Glutamatergic neuron (in vitro differentiated cells): ENCODE measurements at places on chromosomes 3 and 15. TPM values are rescaled to one million over a fixed set of nuclear protein-coding genes. Genes with fewer than 3 reads are reported as not detected.

DNA sequence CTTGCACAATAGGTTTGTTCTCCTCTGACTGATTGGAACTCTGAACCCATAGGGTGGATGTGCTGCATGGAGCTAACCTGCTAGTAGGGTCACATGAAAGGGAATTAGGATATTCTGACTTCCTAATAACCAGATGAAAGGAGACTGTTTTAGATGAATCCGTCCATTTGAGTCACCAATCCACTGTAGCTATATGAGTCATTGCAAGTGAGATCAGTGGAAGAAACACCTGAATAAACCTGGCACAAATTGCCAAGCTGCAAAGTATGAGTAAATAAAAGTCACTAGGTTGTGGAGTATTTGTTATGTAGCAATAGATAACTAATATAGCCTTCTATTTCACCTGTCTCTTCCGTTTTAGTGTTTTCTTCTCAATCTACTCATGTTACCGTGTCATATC is 584.4 kb downstream of the PDCD6IP start:
- no peak for DNase-seq

DNA sequence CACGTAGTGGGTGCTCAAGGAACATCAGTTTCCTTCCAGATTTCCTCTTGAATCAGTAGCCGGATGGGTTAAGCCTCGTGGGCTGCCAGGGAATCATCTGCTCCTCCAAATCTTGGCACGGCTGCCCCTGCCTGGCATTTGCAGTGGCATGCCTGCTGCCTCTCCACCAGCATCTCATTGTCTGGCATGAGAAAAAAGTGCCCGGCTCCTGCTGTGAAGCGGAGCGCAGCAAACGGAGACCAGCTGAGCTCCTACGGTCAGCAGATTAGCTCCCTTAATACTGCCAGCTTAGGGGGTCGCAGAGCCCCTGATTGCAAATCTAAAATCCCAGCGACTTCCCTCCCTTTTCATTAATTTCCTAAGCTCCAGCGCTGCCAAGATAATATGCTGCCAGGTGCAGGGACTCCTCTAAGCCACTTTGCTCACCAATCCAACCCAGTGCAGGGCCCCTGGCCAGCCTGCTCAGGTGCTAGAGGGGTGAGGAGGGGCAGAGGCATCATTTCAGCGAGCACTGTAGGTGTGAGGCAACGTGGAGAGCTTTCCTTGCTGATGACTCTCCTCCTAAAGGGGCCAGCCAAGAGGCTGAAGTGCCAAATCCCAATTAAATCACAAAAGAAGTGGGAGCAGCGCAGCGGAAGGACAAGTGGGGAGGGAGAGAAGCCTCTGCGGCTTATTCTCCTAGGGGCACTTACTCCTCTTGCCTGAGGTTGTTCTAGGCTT is 49.6 kb upstream of the ST8SIA2 start:
- DNase-seq = no peak

- no peak for DNase-seq
Observed at GRCh38 chr3:36892457-36893136, 52.3 kb downstream of the TRANK1 start.

DNA sequence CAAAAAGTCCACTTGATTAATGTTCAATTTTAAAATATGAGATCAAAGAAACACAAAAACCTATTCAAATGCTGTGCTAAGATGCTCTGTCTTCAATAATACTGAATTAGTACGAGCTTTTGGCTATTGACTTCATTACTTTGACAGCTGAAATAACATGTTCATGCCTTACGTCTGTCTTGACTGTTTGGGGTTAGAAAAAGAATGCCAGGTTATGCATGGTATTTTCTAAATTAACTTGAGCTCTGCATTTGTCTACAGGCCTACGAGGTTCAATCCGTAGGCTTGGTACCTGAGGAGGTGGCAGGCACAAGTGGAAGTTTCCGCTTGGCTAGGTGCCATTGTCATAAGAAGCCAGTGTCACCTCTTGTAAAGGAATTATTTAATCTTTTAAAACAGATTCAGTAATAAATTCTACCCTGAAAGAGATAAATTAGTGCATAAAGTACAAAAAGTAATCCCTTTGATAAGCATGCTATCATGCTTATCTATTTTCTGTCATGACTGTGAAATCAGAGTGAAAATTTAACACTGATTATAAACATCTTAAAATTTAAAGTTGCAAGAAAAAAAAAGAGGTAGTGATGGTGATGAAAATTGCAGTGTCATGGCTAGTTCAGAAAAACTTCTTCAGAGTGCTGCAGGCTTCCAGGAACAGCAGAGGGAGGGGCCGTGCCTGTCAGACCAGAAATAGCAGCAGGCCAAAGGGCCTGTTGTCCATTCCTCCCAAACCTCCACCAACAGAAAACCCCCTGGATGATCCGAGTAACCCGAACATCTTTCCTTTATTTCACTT is 115.7 kb downstream of the ARRDC4 start:
- DNase-seq = no peak

DNA sequence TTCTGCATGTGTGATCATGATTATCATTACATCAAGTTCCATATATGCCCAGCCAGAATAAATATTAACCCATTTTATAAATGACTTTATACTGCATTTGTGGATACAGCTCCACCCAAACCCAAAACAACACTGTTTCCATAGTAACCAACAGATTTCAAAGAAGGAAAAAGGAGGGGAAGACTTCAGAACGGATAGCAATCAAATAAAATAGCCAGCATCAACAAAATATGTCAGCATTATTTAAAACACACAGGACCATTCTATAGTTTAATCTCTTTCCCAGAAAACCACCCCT is 114.4 kb downstream of the FOXP1 start:
- DNase-seq = no peak

DNA sequence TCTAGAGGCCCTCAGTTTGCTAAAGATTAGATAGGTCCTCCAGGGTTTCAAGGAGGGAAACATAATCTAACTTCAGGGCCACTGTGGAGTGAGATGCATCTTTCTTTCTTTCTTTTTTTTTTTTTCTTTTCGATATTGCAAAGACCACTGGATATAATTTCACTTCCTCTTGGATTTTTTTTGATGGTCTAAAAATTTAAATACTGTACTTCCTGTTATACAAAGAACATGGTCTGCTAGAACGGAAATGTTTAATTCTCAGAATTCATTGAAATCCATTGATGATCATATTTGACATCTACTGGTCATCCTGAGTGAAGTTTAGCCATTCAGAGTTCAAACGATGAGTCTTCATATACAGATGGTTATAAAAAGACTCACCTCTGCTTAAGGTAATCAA is 808.8 kb upstream of the LMCD1 start:
- no peak for DNase-seq

DNA sequence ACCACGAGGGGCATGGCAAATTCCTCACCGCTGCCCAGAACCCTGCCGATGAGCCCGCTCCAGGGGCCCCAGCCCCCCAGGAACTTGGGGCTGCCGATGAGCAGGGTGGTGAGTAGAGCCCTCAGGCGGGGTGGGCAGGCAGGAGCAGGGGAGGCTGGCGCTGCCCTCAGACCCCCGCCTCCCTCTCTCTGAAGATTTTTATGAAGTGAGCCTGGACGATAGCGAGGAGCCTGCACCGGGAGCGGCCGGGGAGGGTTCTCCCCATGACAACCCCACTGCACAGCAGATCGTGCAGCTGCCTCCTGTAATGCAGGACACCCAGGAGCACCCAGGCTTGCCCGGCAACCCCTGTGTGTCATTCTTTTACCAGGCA is 56.7 kb upstream of the UBE2Q2 start:
- DNase-seq = no peak

Gene NUDT16
- 51.1 TPM for total RNA-seq

DNA sequence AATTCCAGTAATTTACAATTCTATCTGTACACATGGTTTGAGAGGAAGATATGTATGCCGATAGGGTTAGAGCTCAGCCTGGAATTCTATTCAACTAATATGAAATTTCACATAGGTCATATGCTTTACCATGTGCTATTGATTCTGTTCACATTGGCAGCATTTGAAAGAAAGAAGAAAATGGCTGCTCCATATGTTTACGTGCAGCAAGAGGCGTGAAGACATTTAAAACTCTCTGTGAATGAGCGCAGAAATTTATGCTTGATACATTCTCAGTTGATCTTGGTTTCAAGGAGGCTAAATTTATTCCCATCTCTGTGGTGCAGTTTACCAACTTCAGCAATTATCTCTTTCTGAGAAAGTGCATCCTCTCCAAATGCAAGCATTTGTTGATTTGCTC is 478.9 kb downstream of the CNTN4 start:
- no peak for DNase-seq

Gene PTPN23
- 71.0 TPM for total RNA-seq

GRCh38 chr3:52253314-52254304 is 8.1 kb downstream of the PPM1M start:
- DNase-seq = no peak

- no peak for DNase-seq
Observed at GRCh38 chr15:45892182-45892581, 257.4 kb downstream of the SQOR start.

Gene GJD2
- total RNA-seq = 3.3 TPM

DNA sequence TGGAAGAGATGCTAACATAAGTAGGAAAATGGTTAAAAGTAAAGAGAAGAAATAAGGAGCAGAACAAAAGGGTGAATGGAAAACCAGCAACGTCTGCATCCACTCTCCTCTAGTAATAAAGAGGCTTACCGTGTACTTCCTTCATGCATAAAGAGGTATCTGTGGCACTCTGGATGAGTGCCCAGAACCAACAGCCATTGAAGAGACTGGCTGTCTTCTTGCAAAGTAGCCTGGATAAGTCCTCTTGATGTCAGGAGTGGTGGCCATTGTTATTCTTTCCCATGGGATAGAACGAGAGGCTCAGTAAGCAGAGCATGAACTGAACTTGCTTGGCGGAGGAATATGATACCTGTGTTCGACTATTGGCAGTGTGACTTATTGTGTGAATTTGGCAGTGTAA is 186.2 kb upstream of the RASGRP1 start:
- no peak for DNase-seq

Gene KCNMB2
- total RNA-seq = 0.47 TPM

- DNase-seq = no peak
Observed at GRCh38 chr15:99850517-99850916, 117.3 kb upstream of the LYSMD4 start.

DNA sequence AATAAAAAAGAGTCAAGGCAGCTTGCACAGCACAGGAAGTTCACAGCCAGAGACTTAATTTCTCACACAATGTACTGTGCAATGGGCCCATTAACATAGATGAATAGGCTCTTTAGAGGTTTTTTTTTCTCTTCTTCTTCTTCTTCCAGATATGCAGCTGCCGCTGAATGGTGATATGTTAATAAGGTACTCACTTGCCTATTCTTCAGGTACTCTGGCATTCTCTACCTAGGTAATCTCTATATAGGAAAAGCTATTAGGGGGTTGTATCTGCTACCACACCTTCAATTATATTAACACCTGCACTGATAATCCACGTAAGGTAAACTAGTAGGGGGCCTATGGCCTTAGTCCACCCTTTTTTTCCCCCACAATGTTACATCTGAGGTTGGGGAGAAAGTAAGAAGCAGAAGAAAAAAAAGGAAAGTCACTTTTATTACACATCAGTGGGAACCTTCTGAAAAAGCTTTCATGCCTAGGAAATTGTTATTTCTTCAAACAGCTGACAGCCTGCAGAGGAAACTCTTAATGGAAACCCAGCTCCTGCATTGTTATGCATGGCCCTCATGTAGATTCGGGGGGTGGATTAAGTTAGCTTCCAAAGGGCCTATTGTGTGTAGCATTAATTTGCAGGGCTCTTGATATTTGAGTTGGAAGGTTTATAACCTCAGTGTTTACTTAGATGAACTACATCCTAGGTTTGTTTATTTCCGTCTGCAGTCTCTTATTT is 525.5 kb downstream of the ZIC1 start:
- DNase-seq = no peak

DNA sequence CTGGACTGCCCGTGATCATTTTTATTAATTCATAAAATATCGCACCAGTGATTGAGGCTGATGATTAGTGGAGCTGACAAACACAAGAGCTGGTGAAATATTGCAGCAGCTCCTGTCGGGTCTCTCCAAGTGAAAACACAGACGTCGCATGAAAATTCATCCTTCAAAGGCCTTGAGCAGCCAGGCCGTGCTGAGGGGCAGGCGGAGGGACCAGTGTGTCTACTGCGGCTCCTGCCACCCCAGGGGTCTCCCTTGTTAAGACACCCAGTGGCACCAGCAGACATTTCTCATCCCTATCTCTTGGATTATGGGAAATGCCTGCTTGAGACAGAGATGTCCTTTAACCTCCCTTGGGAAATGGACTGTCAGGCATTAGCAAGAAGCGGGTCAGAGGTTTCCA is 289.4 kb upstream of the TLE3 start:
- DNase-seq = no peak

- DNase-seq = no peak
Observed at GRCh38 chr3:109396806-109397205, 59.5 kb upstream of the DPPA4 start.

GRCh38 chr3:155664925-155665695 is 79.8 kb downstream of the PLCH1 start:
- no peak for DNase-seq

DNA sequence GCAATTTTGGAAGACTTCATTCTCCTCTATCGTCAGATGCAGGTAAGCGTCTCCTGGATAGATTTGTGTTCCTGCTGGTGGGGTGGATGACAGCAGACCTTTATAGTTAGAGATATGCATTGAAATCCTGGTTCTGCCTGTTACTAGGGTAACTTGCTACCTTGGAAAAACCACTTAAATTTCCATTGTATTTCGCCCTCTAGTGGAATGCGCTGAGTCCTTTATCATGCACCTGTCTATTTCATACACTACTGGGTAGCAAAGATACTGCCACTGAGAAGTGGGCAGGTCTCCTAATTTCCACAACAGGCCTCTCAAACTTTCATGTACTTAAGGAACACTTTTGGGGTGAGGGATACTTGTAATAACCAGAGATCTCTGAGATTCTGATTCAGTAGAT is 209.5 kb upstream of the SUCLG2 start:
- no peak for DNase-seq

GRCh38 chr15:63880744-63881143 is 47.0 kb upstream of the HERC1 start:
- DNase-seq = no peak

DNA sequence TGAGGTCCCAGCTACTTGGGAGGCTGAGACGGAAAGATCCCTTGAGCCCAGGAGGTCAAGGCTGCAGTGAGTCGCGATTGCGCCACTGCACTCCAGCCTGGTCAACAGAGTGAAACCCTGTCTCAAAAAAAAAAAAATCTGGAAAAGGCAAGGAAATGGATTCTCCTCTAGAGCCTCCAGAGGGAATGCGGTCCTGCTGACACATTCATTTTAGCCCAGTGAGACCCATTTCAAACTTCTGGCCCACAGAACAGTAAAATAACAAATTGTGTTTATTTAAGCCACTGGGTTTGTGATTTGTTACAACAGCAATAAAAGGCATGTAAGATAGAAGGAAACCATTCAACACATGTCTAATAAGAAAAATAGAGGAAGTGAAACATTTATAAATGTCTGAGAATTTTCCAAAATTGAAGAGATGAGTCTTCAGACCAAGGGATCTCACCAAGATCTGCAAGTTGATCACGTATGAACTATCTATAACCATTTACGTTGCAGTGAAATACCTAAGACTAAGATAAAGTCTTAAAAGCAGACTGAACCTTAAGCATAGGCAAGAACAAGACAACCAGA is at the start of gene HTR3E:
Gene HTR3E, plus strand, starts transcription at position 254 of the 573 bp plus-strand sequence. CDS start 466 bp downstream, outside the sequence.
- no peak for DNase-seq

Gene HIGD2B
- not detected for total RNA-seq

Gene GOLGA8O
- total RNA-seq = not detected

Gene ZPLD1
- not detected for total RNA-seq
